Stimulated activated CD4-positive, alpha-beta T cell treated with anti-CD3 and anti-CD28 coated beads, Interleukin-4, amount 100 ng/mL, for 48 hours (primary cell): ENCODE measurements at places on chromosomes 12 and 14.

GRCh38 chr12:92482599-92482998, 220.2 kb upstream of the PLEKHG7 start:
- DNase-seq = no peak

- DNase-seq = no peak
Measured at GRCh38 chr12:55372521-55372920, 9.7 kb downstream of the OR6C75 start.

DNA sequence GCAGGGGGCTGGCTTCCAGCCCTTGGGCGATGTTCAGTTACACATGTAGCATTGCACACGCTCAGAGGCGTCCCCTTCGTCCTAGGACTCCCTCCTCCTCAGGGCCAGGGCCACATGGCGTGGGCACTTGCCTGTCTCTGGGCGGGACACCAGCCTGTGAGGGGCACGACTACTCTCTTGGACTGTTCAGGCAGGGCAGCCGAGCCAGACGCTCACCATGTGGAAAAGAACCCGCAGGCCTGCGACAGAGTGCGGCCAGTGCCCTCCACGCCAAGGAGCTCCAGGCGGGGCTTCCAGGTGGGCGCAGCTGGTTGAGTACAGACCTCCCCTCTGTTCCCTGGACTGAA, 20.9 kb downstream of the MTA1 start:
- DNase-seq = no peak

DNA sequence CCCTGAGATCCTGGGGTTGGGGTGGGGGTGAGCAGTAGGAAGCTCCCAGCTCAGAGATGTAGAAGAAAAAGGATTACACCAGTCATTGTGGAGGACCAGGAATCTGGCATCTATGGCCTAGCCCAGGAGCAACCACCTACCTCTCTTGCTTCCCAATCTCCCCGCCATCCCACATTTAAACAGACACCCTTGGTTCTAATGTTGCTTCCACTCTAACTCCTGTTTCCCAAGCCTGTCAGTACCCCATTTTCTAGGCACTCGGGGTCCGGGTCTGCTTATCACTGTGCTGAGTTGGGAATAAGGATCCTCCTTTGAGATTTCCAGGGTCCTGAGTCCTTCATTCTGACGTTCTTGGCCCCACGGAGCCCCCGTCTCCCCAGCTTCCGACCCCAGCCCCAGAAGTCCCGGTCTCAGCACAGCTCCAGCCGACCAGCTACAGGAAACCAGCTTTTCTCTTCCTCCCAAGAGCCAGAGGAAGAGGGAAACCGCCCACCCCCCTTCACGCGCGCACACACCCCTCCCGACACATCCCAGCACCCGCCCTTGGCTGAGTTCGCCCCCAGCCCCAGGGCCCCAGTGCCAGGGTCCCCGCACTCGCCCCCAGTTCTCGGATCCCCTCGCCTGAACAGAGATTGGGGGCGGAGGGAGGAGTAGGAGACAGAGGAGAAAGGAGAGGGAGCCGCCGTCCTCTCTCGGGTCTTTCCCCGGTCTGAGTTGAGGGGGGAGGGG, 1.2 kb downstream of the ITGA5 start:
- DNase-seq = no peak

- DNase-seq = peak; percentile 17
Measured at GRCh38 chr12:116759783-116760621, 21.9 kb downstream of the RNFT2 start.

DNA sequence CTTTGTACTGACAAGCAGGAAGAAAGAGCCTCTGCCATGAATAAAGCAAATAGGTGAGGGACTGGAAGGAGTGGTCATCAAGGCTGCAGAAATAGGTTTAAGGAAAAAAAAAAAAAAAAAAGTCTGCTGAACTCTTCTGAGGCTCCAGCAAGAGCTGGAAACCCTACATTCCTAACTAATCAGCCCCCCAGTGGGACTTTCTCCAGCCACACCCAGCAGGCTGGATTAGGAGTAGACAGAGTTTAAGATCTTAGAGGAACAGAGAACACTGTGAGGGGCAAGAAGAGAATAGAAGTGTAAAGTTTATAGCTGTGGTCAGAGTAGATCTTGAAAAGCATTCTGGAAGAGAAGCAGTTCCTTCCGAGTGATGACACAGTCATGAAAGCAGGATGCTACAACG, 66.4 kb downstream of the ATXN2 start:
- no peak for DNase-seq

DNA sequence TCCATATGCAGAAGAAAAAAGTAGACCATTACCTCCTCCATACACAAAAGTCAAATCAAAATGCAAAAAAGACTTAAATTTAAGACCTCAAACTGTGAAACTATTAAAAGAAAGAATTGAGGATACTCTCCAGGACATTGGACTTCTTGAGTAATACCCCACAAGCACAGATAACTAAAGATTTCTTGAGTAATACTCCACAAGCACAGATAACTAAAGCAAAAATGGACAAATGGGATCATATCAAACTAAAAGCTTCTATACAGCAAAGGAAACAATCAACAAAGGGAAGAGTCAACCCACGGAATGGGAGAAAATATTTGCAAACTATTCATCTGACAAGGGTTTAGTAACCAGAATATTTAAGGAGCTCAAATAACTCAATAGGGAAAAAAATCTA, 427.9 kb downstream of the CCDC91 start:
- no peak for DNase-seq

- no peak for DNase-seq
Measured at GRCh38 chr12:21848192-21848591, 73.7 kb upstream of the KCNJ8 start.

- DNase-seq = no peak
Measured at GRCh38 chr12:20211981-20212421, 156.3 kb upstream of the PDE3A start.

GRCh38 chr12:93115646-93116045, 186.6 kb upstream of the EEA1 start:
- DNase-seq = no peak

- DNase-seq = no peak
Measured at GRCh38 chr12:39125566-39125965, 220.2 kb upstream of the CPNE8 start.

DNA sequence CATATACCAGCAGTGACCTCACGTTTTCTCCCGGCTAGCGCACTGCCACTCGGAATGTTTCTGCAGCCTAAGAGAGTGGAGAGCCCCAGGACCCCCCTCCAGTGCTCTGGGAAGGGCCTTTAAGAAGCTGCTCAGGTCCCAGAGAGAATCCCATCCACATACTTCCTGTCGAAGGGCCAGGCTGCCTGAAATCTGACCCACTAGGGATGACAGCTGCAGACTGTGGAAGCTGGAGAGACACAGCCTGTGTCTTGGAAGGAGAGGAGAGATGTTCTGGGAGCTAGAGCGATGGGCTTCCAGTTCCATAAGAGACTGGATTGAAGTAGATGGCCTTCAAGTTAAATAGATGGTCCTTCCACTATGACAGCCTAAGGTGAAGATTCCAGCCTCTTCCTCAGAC, 54.4 kb downstream of the IQSEC3 start:
- DNase-seq = no peak

GRCh38 chr12:13836099-13836498, 145.3 kb downstream of the GRIN2B start:
- DNase-seq = no peak

DNA sequence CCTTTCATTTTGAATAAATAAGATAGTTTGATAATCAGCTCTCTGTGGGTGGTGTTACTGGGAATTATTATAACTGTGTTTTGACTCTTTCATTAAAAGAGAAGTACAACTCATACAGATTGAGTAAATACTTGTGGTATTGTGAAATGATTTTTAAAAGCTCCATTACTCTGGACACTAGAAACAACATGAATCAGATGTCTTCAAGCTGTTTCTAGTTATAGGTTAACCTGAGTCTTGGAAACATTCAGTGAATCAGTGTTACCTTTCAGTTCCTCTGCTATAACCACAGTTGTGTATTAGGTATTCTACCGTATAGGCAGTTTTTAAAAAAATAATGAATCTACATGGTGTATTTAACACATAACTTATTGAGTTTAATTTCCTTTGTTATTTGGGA, 128.4 kb upstream of the SSTR1 start:
- DNase-seq = no peak

GRCh38 chr14:32809255-32809654, 129.4 kb upstream of the NPAS3 start:
- no peak for DNase-seq

DNA sequence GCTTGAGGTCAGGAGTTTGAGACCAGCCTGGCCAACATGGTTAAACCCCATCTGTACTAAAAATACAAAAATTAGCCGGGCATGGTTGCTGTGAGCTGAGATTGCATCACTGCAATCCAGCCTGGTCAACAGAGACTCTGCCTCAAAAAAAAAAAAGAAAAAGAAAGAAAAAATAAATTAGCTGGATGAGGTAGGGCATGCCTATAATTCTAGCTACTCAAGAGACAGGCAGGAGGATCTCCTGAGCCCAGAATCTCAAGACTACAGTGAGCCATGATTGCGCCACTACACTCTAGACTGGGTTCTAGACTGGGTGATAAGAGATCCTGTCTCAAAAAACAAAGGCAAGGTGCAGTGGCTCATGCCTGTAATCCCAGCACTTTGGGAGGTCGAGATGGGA, 16.9 kb downstream of the PPP4R3A start:
- DNase-seq = no peak

DNA sequence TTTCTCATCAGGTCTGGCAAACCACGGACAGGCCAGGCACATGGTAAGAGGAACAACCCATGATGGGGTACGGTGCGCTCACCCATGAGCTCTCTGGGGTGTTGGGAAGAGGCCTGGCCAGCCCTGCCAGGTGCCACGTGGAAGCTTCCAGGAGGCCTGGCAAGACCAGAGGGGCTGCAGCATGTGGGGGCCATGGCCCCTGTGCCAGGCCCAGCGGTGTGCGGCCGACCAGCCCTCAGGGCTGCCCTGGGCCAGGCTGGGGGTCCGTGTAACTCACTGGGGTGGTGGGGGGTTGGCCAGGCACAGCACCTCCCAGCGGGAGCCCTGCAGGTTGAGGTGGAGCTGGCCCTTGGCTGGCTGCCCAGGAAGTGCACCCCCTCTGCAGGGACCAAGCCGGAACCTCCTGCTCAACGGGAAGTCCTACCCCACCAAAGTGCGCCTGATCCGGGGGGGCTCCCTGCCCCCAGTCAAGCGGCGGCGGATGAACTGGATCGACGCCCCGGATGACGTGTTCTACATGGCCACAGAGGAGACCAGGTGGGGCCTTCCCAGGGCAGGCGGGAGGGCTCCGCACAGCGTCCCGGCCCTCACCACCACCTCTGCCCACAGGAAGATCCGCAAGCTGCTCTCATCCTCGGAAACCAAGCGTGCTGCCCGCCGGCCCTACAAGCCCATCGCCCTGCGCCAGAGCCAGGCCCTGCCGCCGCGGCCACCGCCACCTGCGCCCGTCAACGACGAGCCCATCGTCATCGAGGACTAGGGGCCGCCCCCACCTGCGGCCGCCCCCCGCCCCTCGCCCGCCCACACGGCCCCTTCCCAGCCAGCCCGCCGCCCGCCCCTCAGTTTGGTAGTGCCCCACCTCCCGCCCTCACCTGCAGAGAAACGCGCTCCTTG, 4.9 kb upstream of the CRIP2 start:
- DNase-seq = no peak

GRCh38 chr14:76977793-76978720, 50.5 kb downstream of the IRF2BPL start:
- DNase-seq = peak; percentile 68

- no peak for DNase-seq
Measured at GRCh38 chr14:86787717-86788116, 1205.3 kb downstream of the GALC start.

DNA sequence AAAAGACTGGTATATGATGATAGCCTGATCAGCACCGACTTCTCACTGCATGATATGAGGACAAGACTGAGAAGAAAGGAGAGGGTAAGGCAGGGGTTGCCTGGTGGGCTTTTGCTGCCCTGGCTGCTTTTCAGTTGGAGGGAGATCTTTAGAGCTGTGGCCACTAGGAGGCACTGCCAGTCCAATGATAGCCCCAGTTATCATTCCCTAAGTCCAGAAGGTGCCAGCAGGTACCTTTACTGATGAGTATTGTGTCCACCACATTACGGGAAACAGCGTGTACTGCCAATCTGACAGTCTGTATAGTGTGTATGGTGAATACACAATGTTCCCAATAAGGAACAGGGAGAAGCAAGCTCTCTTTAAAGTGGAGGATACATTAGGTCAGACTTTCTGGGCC, 55.8 kb upstream of the CCDC175 start:
- peak; percentile 4 for DNase-seq

GRCh38 chr12:67754933-67755697, 106.6 kb downstream of the DYRK2 start:
- DNase-seq = no peak

DNA sequence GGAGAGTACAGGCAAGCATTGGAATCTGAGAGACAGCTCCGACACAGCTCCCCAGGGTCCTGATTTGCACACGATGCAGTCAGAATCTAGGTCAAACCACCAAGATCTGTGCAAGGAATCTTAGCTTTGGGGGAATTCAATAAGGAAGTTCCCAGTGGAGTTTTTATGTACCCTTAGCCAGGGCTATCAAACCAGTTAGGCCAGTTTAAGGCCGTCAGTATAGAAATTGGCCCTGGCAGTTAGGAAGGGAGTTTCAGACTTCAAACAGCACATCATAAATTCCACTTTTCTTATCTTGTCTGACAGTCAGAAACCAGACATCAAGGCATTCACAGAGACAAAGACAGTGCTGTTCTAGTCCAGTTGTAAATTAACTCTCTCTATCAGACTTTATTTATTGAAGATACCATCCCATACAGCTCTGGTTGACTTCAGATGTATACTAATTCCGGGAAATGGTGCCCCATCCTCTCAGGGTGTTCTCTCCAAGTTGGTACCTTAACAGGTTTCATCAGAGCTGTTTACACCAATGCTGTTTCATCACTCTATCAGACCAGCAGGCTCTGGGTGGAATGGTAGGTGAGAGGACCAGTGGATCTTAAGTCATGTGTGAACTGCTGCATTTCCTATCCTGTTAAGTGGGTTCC, 157.5 kb upstream of the ATF7IP start:
- no peak for DNase-seq

DNA sequence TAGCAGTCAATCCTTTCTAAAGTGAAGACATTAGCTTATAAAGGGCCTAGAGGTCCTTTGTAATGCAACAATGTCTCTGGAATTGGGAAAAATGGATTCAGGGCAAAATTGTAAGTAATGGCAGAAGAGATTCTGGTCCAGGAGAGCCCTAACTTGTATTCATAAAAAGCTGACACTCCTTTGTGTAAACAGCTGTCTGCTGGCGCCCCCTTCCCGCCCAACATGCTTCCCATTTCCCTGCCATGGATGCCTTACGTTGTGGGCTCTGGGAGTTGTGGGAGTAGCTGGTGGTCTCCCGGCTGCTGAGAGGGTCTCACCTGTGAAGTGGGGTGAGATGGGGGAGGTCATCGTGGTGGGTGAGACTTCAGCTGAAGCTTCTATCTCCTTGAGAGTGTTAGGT, 2.3 kb downstream of the ACRBP start:
- no peak for DNase-seq

DNA sequence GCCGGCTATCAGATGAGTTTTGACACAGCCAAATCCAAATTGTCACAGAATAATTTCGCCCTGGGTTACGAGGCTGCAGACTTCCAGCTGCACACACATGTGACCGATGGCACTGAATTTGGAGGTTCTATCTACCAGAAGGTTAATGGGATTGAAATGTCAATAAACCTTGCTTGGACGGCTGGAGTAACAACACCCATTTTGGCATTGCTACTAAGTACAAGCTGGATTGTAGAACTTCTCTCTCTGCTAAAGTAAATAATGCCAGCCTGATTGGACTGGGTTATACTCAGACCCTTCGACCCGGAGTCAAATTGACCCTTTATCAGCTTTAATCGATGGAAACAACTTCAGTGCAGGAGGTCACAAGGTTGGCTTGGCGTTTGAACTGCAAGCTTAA, 100.2 kb upstream of the EVL start:
- DNase-seq = no peak
